ENCODE measurements at places on chromosomes 5 and 9.
A peak's percentile ranks its signal among the peaks of the same experiment; 100 is the strongest.

DNA sequence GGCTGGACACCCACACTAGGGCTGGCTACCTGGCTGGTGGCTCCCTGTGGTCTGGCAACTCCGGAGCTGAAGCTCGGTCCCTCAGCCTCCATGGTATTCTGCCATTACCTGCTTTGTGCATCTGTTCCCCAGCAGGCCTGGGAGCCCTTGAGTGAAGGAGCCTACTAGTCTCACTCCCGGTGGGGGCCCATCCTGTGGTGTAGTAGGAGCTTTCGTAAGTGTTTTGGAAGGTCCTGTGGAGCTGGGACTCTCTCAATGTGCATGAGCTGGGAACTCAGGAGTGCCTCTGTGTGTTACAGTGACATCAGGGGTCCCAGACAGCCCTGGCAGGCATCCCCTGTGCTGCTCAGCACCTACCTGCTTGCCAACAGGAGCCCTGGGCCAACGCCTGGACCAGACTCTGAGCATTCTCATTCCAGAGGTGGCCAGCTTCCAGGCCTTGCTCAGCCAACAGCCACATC is 267.1 kb downstream of the GADD45G start:
- no peak for DNase-seq

GRCh38 chr9:128706671-128707381 is 4.5 kb downstream of the PKN3 start:
- DNase-seq = no peak

- no peak for DNase-seq
These were observed 669.5 kb downstream of the SLCO4C1 start for GRCh38 chr5:101626572-101626971.

- DNase-seq = no peak
These were observed 537.7 kb upstream of the NMUR2 start for GRCh38 chr5:152942633-152943336.

- DNase-seq = no peak
These were observed 37.2 kb upstream of the F2RL2 start for GRCh38 chr5:76660360-76660759.

DNA sequence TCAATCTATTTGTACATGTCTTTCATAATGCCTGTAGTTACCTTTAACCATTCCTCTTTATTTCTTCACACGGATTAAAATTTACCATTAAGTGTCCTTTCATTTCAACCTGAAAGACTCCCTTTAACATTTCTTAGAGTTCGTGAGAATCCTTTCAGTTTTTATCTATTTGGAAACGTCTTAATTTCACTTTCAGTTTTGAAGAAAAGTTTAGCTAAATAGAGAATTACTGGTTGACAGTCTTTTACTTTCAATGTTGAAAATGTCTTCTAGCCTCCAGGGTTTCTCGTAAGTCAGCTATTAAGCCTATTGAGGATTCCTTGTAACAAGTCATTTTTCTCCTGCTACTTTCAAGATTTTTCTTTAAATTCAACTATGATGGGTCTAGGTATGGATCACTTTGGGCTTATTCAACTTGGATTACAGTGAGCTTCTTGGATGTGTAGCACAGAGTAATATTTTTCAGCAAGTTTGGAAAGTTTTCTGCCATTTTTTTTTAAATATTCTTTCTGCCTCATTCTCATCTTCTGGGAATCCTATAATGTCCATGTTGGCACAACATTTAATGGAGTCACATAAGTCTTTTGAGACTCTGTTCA is 48.5 kb downstream of the RFX3 start:
- DNase-seq = no peak

- no peak for DNase-seq
These were observed 37.2 kb upstream of the TLX3 start for GRCh38 chr5:171271798-171272197.

DNA sequence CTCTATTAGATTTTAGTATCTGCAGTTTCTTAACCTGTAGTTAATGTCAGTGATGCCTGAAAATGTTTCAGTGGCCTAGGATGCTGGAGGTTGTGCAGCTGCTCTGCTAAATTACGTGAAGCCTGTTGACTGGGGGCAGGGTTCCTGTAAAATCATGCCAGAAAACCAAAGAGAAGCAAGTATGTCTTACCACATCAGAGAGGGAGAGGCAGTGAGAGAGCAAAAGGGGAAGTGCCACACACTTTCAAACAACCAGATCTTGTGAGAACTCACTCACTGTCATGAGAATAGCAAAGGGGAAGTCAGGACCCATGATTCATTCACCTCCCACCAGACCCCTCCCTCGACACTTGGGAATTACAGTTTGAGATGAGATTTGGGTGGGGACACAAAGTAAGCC is 83.9 kb upstream of the CYLC2 start:
- no peak for DNase-seq

- DNase-seq = peak; percentile 6
These were observed 4.6 kb upstream of the MYORG start for GRCh38 chr9:34381323-34381722.

DNA sequence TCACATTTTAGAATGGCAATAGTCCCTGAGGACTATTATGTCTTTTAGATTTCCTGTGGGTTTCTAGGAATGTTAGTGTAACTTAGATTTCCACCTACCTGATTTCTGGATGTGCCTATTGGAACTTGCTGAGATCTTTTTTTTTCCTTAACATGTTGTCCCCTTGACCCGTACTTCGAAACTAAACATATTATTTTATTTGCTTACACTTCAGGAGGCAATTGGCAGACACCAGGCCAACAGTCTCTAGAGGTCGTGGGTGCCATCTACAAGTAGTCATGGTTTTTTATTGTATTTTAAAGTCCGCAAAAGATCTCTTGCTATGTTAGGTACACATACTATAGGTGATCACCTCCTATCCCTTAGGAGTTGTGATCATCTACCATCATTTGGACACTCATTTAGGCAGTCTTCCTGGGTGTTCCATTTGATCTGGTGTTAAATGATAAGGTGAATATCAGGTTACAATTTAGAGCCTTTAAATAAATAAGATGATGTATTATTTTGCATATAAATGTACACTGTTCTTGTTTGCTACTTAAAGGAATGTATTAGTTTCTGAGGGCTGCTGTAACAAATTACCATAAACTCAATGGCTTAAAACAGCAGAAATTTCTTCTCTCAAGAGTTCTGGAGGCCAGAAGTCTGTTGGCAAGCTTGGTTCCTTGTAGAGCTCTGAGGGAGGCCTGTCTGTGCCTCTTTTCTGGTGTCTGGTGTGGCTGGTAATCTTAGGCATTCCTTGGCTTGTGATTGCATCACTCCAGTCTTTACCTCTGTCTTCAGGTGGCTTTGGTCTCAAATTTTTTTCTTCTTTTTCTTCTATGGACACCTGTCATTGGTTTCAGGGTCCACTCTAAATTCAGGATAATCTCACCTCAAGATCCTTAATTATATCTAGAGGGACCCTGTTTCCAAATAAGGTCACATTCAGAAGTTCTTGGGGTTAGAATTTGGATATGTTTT is 64.8 kb downstream of the ZCCHC7 start:
- DNase-seq = no peak

DNA sequence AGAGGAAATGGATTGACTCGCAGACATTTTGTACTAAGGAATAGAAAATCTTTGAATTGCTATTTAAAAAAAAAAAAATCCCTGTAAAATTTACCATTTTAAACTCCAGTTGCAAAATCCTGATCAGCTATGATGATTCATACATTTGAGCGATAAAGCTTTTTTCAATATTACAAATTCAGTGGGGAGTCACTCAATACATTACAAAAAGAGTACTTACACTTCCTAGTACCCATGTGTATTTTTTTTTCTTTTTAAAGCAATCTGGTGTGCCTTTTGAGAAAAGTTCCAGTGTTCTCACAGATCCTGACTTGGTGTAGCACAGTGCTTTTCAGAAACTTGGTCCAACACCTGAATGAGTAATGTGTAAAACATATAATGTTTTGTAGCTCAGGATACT is 54.3 kb downstream of the PIK3R1 start:
- no peak for DNase-seq

DNA sequence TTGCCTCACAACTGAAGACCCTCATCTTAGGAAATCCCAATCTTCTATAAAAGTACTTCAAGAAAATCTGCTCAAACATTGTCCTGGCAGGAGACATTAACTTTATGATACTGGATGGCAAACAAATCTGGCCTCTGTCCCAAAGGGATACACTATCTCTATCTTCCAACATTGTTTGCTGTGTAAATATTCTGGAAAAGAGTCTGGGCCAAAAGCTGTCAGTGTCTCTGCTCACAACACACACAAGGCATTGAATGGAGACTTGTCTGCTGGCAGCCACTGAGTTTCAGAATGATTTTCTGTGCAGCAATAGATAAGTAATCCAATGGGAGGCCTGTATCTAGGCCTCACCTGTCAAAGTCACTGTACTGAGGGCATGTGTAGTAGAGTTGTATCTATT is 471.1 kb downstream of the DMAC1 start:
- no peak for DNase-seq

DNA sequence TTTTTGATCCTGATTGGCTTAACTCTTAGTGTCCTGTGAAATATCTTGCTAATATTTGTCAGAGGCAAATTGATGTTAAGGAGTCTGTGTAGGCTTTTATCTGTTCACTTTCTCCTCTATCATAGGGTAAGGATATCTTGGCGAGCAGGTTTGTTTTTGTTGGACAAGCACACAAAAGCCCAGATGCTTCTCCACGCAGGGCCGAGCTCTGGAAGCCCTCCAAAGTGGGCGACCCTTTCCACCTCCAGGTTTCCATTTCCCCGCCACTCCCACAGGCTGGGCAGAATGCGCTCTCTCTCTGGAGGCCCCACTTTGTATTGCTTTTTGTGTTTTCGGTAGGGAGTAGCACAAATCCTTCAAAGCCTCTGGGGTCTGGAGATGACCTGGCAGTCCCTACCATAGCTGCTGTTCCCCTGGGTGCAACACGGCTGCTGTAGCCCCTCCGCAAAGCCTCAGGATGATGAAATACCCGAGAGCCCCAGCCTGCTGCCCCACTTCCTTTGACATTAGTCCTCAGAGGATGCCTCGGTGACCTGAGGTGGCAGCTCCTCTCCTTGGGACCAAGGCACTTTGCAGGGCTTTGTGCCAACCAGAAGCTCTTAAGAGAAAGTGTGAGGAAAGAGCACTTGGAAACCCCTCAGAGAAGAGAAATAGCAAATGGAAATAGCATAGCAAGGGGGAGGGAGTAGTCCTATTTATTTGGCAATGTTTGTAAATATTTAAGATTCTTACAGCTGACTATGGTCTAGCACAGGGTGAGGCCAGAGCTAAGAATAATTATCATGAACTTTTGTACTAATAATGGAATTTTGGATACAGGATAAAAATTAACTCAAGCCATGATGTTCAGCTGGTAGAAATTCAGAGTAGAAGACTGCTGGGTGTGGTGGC is 122.8 kb downstream of the ARHGEF28 start:
- no peak for DNase-seq

- DNase-seq = peak; percentile 47
These were observed 12.9 kb upstream of the WDR38 start for GRCh38 chr9:124840300-124840833.

DNA sequence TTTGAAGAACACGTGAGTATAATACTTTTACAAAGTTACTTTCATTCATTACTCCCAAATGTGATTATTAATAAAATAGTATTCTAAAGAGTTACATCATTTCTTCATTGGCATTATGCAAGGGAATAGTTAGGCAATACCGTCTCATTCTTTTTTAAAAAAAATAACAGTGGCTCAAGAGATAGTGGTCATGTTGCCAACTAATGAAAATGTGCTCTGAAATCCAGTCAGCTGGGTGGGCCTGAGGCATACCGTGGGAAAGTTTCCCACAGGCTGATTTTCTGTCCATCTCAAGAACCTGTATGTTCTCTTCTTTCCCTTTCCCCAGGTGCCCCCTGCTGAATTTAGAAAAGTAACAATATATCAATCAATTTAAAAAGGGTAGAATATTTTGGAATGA is 40.8 kb upstream of the ROPN1L start:
- no peak for DNase-seq

DNA sequence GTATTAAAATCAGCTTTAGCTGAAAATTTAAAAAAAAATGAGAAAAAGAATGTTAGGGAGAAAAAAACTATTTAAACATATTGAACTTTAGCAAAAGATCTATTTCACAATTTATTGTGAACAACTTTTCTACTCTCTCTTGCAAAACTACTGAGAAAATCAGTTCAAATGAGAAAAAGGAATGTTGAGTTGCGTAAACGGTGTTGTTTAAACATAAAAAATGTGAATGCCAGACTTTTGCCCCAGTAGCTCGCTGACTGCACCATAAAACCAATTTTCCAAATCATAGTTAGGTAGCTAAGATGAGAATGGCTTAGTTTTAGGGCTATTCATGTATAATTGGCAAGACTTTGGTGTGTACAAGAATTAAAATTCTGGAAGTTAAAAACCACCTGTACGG is 13.4 kb upstream of the RAD23B start:
- no peak for DNase-seq

DNA sequence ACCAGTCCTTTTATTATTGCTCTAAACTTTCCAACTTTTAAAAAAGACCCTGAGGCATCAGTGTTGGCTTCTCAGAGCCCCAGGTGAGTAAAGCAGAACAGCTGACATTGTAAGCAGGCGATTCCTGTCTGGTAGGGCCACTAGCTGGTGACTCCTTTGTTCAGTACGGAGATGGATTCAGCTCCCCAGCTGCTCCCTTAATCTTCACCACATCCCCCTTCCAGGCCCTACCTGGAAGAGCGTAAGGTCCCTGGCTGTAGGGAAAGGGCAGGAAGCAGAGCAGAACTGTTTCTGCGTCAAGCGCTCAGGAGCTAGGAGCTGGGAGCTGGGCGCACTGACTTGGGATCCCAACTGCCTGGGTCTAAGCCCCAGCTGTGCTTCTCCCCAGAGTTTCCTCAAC is 203.7 kb upstream of the TAS2R1 start:
- DNase-seq = no peak

- no peak for DNase-seq
These were observed 935 bp upstream of the MSX2 start for GRCh38 chr5:174723315-174723978.

DNA sequence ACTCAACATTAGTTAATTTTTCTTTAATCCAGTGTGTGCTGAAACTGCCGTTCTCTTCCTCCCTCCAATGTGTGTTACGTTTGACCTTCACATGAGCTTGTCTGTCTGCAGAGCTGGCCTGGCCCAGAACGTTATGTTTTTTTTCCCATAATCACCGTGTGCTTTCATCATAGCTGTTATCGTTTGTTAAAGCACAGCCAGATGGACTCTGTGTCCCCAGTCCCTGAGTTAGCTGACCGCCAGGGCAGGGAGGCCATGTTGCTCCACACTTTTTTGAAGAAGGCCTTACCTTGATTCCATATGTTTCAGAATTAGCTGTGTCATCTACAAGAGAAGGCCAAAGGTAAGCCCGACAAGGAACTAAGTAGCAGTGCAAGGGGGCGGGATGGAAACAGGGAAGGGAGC is 55.7 kb downstream of the HSD17B3 start:
- no peak for DNase-seq

- no peak for DNase-seq
These were observed 397.1 kb downstream of the MAN2A1 start for GRCh38 chr5:110086658-110087388.

DNA sequence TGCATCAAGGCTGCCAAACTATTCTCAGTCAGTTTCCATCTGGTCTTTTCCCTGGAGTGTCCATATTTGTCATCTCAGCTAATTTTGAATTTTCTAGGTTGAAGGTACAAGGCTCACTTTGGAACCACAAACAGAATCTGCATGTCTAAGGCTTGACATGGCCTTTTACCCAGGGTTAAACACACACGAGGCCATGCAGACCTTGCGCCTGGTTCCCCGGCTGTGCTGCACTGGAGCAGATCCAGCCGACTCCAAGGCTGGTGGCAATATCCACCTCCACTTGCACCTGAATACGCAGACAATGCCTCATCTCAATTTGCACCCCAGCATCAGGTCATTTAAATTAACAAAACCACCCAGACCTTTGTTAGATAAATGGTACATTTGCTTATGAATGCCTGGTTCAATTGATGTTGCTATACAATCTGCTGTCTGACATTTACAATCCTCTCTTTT is 276.2 kb downstream of the HSPA4 start:
- DNase-seq = no peak
